Esophagus squamous epithelium (tissue), 5 donors: ENCODE measurements at places on chromosomes 5 and 9.

DNA sequence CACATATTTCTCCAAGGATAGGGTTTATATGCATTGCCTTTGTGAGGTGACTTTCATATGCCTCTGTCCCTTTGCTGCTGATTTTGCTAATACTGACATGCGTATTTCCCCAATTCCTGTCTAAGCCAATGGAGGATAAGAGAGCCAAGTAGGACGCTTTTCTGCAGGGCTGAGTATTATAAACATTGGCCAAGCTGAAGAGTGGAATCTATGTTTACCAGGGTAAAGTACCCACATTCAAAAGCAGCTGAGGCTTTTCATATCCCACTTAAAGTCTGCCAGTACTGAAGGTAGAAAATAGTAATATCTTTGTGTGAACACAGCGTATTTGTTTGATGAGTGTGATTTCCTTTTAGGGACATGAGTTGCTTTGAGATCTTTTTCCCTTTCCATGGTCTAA lies 128.8 kb upstream of the GPR151 start:
- no peak overlapping the region for H3K4me3 ChIP-seq
- no peak for DNase-seq
- H3K36me3 ChIP-seq: no peaks in the 10 kb centered on the region
- no peaks in the 10 kb centered on the region for H3K27me3 ChIP-seq
- no peak overlapping the region for H3K27ac ChIP-seq

GRCh38 chr9:130680836-130681768 lies 12.5 kb upstream of the EXOSC2 start:
- H3K27ac ChIP-seq: no peak overlapping the region
- H3K4me3 ChIP-seq: peak overlapping the region; percentile 42
- no peak for DNase-seq
- peaks cover 13% of the 10 kb centered on the region for H3K4me1 ChIP-seq

GRCh38 chr5:62623271-62623670 lies 44.7 kb downstream of the LRRC70 start:
- H3K27me3 ChIP-seq: no peaks in the 10 kb centered on the region
- H3K4me3 ChIP-seq: no peak overlapping the region
- DNase-seq: no peak
- no peaks in the 10 kb centered on the region for H3K36me3 ChIP-seq
- no peak overlapping the region for H3K27ac ChIP-seq

DNA sequence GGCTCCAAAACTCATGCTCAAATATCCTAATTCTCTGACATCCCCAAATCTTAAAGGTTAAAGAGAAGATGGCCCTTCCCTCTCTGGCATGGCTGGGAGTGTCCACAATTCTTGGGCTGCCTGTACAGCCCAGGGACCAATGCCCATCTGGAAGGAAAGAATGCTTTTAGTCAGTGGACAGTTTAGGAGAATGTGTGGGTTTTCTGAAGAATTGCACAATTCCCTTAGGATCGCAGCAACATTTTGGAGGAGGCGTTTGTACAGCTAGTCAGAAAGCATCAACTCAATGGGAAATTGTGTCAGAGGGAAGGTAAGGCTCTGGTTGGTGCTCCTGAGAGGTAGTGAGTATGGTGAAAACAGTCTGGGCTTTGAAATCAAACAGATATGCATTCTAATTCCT lies 15.0 kb downstream of the FAM193B start:
- peaks cover 16% of the 10 kb centered on the region for H3K36me3 ChIP-seq
- peak overlapping the region; percentile 64 for H3K27ac ChIP-seq
- no peak overlapping the region for H3K4me3 ChIP-seq
- no peak for DNase-seq
- H3K27me3 ChIP-seq: no peaks in the 10 kb centered on the region

DNA sequence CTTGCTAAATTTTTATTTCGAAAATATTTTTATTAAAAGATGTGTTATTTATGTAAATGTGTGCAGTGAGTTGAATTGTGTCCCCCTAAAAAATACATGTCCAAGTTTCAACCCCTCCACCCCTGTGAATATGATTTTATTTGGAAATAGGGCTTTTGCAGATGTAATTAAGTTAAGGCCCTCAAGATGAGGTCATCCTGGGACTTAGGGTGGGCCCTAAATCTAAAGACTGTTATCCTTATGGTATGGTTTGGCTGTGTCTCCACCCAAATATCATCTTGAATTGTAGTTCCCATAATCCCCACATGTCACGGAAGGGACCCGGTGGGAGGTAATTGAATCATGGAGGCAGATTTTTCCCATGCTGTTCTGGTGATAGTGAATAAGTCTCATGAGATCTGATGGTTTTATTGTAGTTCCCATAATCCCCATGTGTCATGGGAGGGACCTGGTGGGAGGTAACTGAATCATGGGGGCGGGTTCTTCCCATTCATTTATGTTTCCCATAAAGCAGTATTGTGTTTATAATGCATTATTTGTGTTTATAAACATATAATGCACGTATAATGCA lies 1.5 kb upstream of the TMED7 start:
- no peaks in the 10 kb centered on the region for H3K27me3 ChIP-seq
- no peaks in the 10 kb centered on the region for H3K36me3 ChIP-seq
- DNase-seq: no peak
- H3K4me1 ChIP-seq: peaks cover 28% of the 10 kb centered on the region
- no peak overlapping the region for H3K27ac ChIP-seq
- H3K4me3 ChIP-seq: no peak overlapping the region

DNA sequence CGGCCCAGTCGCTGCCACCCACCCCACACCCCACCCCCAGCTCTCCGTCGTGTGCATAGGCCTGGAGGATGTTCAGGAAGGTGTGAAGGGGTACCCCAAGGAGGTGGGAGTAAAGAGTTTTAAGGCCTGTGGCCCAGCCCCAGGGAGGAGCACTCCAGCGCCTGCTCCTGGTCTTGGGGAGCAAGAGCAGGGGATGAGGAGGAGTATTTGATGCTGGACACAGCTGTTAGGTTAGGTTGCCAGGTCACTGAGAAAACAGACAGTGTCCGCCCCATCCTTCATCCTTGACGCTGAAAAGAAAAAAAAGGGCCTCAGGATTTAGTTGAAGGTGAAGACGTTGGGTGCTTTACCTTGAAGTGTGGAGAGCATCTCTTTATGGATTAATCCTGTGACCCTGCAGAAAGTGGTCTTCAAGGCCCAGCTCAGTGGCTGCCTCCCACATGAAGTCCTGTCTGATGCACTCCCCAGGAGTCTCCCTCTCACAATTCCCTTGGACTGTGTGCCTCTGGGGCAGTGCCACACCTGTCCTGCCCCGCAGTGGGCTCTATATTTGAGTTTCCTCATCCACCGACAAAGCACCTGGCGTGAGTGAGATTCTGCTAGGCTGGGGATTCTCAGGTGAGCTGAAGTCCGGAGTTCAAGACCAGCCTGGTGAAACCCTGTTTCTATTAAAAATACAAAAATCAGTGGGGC lies 101.8 kb downstream of the SPRY4 start:
- DNase-seq: no peak
- no peaks in the 10 kb centered on the region for H3K36me3 ChIP-seq
- no peak overlapping the region for H3K27ac ChIP-seq
- H3K27me3 ChIP-seq: no peaks in the 10 kb centered on the region
- H3K4me3 ChIP-seq: no peak overlapping the region

DNA sequence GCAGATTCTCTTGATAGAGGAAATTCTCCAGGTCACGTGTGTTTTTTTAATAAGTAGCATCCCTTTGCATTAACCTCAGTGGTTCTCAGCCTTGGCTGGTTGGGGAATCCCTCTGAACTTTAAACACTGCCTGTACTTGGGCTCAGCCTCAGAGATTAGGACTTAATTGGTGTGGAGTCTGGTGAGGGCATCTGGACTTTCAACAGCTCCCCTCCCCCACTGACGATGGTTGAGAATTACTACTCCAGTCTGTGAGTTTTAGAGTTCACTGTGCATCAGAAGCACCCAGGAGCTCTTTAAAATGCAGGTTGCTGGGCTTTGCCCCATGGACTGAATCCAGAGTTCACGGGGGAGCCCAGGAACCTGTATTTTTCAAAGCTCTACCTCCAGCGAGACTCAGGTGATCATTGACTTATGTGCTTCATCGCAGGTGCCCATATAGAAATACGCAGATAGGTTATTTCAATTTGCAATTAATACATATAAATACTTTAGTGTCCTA lies 71.4 kb downstream of the DAPK1 start:
- no peak overlapping the region for H3K27ac ChIP-seq
- peaks cover 9% of the 10 kb centered on the region for H3K4me1 ChIP-seq

DNA sequence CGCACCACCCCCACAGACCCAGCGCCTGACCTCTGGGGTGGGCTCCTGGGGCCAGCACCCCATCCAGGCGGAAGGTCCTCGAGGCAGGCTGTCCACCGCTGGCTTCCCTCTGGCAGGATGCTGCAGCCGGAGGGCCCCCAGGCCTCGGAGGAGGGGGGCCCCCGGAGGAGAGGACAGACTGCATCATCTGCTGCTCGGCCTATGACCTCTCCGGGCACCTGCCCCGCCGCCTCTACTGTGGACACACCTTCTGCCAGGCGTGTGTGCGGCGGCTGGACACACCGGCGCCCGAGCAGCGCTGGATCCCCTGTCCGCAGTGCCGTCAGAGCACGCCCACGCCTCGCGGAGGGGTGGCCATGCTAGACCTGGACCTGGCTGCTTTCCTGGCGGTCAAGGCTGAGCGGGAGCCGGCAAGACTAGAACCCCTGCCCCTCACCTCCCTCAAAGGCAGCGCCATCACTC lies 1.2 kb downstream of the RNF224 start:
- H3K27ac ChIP-seq: no peak overlapping the region
- no peaks in the 10 kb centered on the region for H3K36me3 ChIP-seq
- peaks cover 66% of the 10 kb centered on the region for H3K27me3 ChIP-seq
- H3K4me1 ChIP-seq: peaks cover 50% of the 10 kb centered on the region

- no peak for DNase-seq
- H3K4me3 ChIP-seq: no peak overlapping the region
- H3K4me1 ChIP-seq: no peaks in the 10 kb centered on the region
- H3K27ac ChIP-seq: no peak overlapping the region
- no peaks in the 10 kb centered on the region for H3K27me3 ChIP-seq
- H3K36me3 ChIP-seq: no peaks in the 10 kb centered on the region
Observed at GRCh38 chr9:20397348-20397747, 225.0 kb downstream of the MLLT3 start.

DNA sequence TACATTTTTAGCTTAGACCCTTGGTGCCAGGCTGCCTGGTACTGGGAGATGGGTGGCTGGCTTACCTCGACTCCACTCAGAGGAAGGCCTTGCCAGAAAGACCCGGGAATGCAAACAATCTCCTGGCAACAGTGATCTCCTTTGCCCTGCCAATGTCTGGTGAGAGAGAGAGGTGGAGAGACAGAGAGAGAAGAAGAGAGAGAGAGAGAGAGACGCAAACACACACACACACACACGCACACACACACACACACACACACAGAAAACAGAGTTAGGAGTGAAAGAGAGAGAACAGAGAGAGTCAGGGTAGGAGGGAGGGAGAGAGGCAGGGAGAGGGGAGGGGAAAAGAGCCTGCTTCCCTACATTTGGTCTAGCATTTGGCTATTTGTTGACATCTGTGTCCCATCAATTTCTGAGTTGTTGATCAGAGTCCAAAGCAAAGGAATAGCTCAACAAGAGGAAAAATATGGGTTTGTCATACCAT lies 181.6 kb upstream of the MAP1B start:
- no peaks in the 10 kb centered on the region for H3K27me3 ChIP-seq
- no peak for DNase-seq
- no peaks in the 10 kb centered on the region for H3K36me3 ChIP-seq
- H3K27ac ChIP-seq: peak overlapping the region; percentile 2
- H3K4me1 ChIP-seq: no peaks in the 10 kb centered on the region

DNA sequence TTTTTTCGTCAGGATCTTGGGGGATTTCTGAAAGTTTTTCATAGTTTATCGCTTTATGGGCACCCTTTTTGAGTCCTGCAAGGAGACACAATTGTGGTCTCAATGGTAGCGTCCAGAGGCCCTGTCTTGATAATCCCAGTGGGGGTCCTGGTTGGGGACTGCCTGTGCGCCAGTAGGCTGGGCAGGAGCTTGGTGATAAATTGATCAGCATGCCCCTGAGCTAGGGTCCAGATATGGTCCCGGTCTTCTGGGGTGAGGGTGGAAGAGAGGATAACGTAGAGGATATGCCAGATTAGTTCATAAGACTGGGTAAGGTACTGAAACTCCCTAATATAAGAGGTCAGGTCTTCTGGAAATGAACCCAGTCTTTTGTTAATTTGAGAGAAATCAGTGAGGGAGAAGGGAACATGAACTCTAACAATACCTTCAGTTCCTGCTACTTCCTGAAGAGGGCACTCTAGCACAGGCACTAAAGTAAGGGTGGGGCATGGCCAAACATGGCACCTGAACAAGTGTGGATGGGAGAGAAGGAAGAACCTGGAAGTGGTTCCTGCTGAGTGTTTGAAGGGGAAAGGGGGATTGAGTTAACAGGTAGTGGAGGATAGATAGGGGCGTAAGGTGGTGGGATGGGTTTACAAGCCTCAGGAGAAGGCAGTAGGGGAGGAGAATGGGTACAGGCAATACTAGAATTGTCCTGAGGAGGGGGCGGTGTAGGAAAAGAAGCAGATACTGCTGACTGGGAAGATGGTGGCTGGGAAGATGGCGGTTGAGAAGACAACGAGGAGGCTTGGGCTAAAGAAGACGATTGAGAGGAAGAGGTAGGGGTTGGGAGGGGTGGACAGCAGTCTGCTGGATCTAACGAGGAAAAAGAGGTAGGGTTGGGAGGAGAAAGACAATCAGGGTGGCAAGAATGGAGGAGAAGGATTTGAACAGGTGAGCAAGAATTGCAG lies 33.8 kb upstream of the ANXA2R start:
- peaks cover 63% of the 10 kb centered on the region for H3K36me3 ChIP-seq
- no peaks in the 10 kb centered on the region for H3K27me3 ChIP-seq
- H3K27ac ChIP-seq: no peak overlapping the region
- no peak for DNase-seq
- peaks cover 6% of the 10 kb centered on the region for H3K4me1 ChIP-seq
- no peak overlapping the region for H3K4me3 ChIP-seq

DNA sequence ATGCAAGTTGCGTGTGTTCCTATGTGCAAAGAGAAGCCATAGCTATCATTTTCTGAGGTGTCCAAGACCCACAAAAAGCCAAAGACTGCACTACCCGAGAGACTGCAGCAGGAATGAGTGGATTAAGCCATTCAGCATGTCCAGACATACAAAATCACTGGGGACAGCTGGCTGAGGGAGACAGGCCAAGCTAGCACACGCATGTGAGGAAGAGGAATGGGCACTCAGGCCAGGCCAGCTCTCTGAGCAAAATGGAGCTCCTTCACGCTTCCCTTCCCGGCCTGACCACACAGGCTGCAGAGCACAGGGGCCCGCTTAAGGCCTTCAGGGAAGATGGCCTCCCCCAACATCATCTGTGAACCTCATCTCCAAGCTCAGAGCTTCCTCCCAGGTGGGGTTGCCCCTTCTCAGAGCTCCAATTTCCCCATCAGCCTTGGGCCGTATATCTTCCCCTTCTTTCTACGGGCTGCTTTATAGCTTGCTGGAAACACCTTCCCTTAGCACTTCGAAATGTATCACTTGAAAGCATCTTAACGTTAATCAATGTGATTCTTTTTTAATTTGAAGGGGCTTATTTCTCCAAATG lies 8.4 kb downstream of the DCANP1 start:
- H3K27me3 ChIP-seq: no peaks in the 10 kb centered on the region
- no peaks in the 10 kb centered on the region for H3K36me3 ChIP-seq
- DNase-seq: no peak
- no peak overlapping the region for H3K27ac ChIP-seq
- H3K4me1 ChIP-seq: peaks cover 20% of the 10 kb centered on the region
- H3K4me3 ChIP-seq: no peak overlapping the region

- no peak overlapping the region for H3K27ac ChIP-seq
- no peaks in the 10 kb centered on the region for H3K27me3 ChIP-seq
- DNase-seq: no peak
- H3K4me3 ChIP-seq: no peak overlapping the region
- H3K36me3 ChIP-seq: no peaks in the 10 kb centered on the region
Observed at GRCh38 chr9:126859111-126859510, 1.3 kb upstream of the ZBTB34 start.
